ENCODE measurements at places on chromosomes 7 and 10. TPM values are rescaled to one million over a fixed set of nuclear protein-coding genes. Genes with fewer than 3 reads are reported as not detected.

- DNase-seq = peak; percentile 50
Observed at GRCh38 chr7:95303013-95303905, 21.1 kb downstream of the PON1 start.

ADIRF gene
- total RNA-seq = 4.2 TPM

GNGT1 gene
- total RNA-seq = not detected

- DNase-seq = no peak
Observed at GRCh38 chr7:147079921-147080420, 963.4 kb downstream of the CNTNAP2 start.

DNA sequence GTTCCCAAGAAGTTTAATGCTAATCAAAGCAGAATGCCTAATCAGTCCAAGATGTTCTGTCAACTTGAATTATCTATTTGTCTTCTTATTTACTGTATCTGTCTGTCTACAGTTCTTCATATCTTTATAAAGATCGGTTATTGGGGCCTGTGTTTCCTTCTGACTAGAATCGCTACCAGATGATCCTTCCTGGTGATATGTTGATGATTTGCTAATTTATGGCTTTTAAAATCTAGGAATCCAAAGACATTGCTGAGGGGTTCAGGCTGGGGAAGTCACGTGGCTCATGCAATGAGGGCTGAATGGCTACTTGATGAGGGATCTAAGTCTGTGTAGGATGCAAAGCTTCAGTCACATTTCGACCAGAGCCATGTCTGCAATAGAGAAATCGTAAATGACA is 536.3 kb downstream of the KCNMA1 start:
- DNase-seq = no peak

DNA sequence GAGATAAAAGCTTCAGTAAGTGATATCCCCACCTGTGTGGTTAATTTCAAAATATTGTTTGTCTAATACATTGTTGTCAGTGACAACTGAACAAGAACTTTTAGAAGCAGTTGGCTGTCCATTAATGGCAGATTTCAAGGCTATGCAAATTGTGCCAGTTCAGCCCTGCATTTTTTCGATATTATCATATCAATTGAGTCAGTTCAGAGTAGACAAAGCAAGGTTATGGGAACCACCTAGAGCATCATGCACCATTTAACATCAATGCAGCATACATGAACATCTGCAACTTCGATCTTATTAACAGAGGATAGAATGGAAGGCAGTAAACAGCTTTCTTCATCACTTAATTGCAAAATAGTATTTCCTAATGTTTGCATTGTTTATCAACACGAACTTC is 180.7 kb upstream of the KAT6B start:
- no peak for DNase-seq

ECHS1 gene
- total RNA-seq = 108 TPM

STEAP1B gene
- total RNA-seq = 1.2 TPM

- no peak for DNase-seq
Observed at GRCh38 chr7:158032561-158033115, 555.0 kb downstream of the PTPRN2 start.

DNA sequence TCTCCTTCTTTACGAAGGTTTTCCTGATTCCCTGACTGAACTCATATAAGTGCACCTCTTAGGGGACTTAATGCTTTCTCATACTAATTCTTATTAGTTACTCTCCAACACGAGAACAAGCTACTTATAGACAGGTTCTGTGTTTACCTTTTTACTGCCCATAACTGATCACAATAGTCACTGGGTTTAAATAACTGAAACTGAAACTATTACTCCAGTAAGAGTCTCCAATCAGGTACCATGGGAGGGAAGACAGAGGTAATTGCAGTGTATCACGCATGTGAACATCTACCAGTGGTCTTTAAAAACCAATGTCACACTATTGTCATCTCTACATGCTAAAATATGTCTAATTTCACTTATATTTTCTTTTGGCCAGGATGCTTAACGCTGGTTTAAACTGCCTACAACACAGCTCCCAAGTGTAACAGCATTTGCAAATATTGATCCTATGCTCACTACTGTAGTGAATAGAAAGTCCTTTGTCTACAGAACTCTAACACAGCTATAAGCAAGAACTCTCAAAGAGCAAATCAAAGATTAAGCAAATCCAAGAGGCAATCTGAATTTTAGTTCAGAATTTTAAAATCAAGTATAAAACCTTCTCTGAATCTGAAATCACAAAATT is 3.6 kb downstream of the GDI2 start:
- no peak for DNase-seq

- no peak for DNase-seq
Observed at GRCh38 chr10:129745186-129745750, 218.8 kb downstream of the EBF3 start.

DNA sequence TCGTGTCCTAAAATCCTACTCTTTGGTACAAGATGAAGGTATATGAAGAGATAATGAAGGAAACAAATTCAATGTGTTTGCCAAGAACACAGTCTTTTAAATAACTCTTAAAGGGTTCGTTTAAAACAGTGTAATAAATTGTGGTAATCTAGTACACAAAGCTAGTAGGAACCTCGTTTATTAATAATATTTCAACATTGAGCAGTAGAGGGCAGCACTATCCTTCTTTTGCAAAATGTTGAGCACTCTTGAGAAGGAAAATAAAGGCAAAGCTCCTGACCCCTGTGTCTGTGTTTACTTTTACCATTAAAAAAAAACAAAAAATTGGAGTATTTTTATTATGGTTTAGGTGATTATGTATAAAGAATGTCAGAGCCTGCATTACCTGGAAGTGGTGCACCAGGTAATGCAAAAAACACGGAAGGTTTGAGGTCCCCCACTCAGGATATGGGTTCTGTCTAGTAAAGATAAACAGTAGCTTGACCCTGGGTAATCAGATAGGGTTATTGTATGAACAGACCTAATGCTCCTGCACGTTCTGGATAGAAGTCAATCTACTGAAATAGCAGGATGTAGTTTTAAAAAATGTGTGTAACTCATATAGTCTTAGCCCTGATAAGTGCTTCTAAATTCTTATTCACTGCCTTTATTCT is 5.7 kb upstream of the GOT1 start:
- peak; percentile 63 for DNase-seq

Data from M059J (cell line).